ENCODE measurements at places on chromosomes 7 and 10. TPM values are rescaled to one million over a fixed set of nuclear protein-coding genes. Genes with fewer than 3 reads are reported as not detected.

Gene LIPN
- not detected for total RNA-seq

DNA sequence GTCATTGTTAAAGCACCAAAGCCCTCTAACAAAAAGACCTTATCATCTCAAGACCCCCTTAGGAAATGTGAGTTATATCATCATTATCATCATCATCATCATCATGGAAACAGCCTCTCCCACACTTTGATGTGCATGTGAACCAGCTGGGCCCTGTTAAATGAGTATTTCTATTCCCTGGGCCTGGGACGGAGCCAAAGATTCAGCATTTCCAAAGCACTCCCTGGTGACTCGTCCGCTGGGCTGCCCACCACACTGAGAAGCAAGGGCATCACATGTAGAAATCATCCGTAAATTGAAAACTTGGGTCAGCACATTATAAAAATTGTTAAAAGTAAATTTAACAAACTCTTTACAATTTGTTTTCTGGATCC lies 88.6 kb downstream of the PTPRN2 start:
- DNase-seq = no peak
- no peak overlapping the region for H3K27ac ChIP-seq
- H3K36me3 ChIP-seq = no peaks in the 10 kb centered on the region
- H3K4me3 ChIP-seq = no peak overlapping the region
- no peaks in the 10 kb centered on the region for H3K4me1 ChIP-seq

Gene CUX1
- total RNA-seq = 74.5 TPM

GRCh38 chr10:34622945-34623344 lies 192.2 kb downstream of the PARD3 start:
- no peaks in the 10 kb centered on the region for H3K27me3 ChIP-seq
- no peak overlapping the region for H3K27ac ChIP-seq
- no peak for DNase-seq
- H3K4me1 ChIP-seq = peaks cover 14% of the 10 kb centered on the region
- H3K36me3 ChIP-seq = no peaks in the 10 kb centered on the region
- no peak overlapping the region for H3K4me3 ChIP-seq

DNA sequence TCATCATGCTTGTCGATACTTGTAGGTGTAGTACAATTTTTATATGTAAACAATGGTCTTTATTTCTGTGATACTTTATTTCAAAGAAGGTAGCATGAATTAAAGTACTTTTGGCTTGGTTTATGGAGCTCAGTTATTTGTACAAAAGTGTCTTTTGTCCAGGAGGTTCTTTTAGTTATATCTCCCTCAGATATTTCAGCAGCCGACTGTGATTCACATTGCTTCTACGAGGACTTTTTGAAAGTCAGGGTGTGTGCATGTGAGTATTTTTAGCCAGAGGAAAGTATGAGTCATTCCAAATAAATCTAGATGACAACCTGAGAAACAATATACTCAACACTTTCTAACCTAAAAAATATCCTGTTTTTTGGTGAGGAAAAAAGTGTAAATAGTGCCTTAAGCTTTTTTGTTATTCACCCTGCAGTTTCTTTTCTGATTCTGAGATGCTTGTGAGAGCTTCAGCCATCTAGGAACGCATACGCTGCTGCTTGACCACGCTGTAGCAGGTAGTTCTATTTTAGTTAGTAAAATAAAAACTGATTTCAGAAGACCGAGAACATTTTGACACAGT lies 595 bp upstream of the SUN1 start:
- peak overlapping the region; percentile 54 for H3K4me3 ChIP-seq
- no peak for DNase-seq
- peak overlapping the region; percentile 96 for H3K27ac ChIP-seq

Gene HACD1
- total RNA-seq = 38.7 TPM

- peak overlapping the region; percentile 77 for H3K4me3 ChIP-seq
- H3K27me3 ChIP-seq = no peaks in the 10 kb centered on the region
- H3K27ac ChIP-seq = peak overlapping the region; percentile 86
- peaks cover 34% of the 10 kb centered on the region for H3K36me3 ChIP-seq
- no peak for DNase-seq
These were observed 662 bp downstream of the DNAJC2 start for GRCh38 chr7:103343758-103344452.

DNA sequence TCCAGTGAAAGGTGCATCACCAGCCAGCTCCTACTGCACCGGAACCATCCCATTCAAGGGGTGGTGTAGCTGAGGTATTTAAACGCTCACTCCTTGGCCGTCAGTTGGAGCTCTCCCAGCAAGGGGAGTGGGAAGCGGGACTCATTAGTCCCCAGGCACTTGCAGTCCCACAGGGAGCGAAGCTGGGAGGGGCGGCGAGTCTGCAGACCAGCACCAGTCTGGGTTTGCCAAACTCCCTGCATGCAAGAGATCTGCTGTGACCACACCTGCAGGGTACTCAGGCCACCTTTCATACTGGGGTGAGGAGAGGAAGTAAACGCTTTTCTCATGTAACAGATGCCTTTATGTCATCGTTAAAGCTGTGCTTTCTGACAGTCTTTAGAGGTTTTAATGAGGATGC lies 187.9 kb downstream of the PTPRN2 start:
- H3K27ac ChIP-seq = no peak overlapping the region
- no peak overlapping the region for H3K4me3 ChIP-seq
- H3K27me3 ChIP-seq = no peaks in the 10 kb centered on the region
- no peaks in the 10 kb centered on the region for H3K4me1 ChIP-seq

Gene DPYSL4
- total RNA-seq = 0.84 TPM

GRCh38 chr7:111873963-111874690 lies 311.8 kb upstream of the IMMP2L start:
- DNase-seq = no peak
- no peak overlapping the region for H3K4me3 ChIP-seq
- H3K4me1 ChIP-seq = no peaks in the 10 kb centered on the region
- no peak overlapping the region for H3K27ac ChIP-seq
- H3K27me3 ChIP-seq = no peaks in the 10 kb centered on the region

DNA sequence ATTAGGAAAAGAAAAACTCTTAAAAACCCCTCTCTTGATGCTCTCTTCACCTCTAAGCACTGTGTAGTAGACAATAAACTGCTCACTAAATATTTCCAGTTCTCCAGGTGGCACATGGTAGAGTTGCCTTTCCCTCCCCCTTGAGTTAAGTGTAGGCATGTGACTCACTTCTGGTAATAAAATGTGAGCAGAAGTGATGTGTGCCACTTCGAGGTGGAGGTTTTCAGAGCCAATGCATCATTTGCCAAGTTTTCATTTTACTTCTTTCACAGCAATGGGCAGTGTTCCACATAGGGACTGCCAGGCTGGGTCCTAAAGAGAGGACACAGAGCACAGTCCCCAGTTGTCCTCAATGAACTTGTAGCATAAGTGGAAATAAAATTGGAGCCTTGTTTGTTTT lies 131.6 kb upstream of the NPY start:
- H3K36me3 ChIP-seq = no peaks in the 10 kb centered on the region
- H3K27me3 ChIP-seq = no peaks in the 10 kb centered on the region
- no peak overlapping the region for H3K4me3 ChIP-seq
- no peaks in the 10 kb centered on the region for H3K4me1 ChIP-seq
- no peak overlapping the region for H3K27ac ChIP-seq

Gene GJC3
- 0.34 TPM for total RNA-seq

DNA sequence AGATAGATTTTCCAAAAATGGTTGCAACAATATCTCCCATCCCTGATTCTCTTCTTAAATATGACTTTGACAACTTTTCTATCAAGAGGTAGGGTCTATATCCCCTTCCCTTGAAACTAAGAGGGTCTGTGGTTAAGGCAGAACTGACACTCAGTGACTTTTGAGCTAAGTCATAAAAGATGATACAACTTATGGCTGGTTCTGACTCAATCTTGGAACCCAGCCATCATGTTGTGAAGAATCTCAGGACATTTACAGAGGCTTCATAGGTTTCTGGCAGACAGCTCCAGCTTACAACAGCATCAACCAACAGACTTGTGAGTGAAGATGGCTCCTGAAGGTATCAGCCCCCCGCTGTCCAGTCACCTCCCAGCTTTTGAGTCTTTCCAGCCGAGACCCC lies 203.5 kb downstream of the RNLS start:
- no peak overlapping the region for H3K4me3 ChIP-seq
- no peaks in the 10 kb centered on the region for H3K36me3 ChIP-seq
- no peak for DNase-seq
- no peaks in the 10 kb centered on the region for H3K4me1 ChIP-seq

- peak overlapping the region; percentile 80 for H3K27ac ChIP-seq
- H3K27me3 ChIP-seq = no peaks in the 10 kb centered on the region
- no peak for DNase-seq
These were observed 64.0 kb downstream of the CTBP2 start for GRCh38 chr10:125096371-125096770.

- no peak overlapping the region for H3K4me3 ChIP-seq
- DNase-seq = no peak
- H3K27me3 ChIP-seq = no peaks in the 10 kb centered on the region
- no peak overlapping the region for H3K27ac ChIP-seq
- H3K36me3 ChIP-seq = no peaks in the 10 kb centered on the region
- peaks cover 13% of the 10 kb centered on the region for H3K4me1 ChIP-seq
These were observed 6.0 kb downstream of the CREB5 start for GRCh38 chr7:28418311-28418710.

GRCh38 chr7:158052381-158053060 lies 535.1 kb downstream of the PTPRN2 start:
- no peak overlapping the region for H3K4me3 ChIP-seq
- H3K36me3 ChIP-seq = no peaks in the 10 kb centered on the region
- no peaks in the 10 kb centered on the region for H3K27me3 ChIP-seq
- H3K27ac ChIP-seq = no peak overlapping the region
- no peaks in the 10 kb centered on the region for H3K4me1 ChIP-seq

DNA sequence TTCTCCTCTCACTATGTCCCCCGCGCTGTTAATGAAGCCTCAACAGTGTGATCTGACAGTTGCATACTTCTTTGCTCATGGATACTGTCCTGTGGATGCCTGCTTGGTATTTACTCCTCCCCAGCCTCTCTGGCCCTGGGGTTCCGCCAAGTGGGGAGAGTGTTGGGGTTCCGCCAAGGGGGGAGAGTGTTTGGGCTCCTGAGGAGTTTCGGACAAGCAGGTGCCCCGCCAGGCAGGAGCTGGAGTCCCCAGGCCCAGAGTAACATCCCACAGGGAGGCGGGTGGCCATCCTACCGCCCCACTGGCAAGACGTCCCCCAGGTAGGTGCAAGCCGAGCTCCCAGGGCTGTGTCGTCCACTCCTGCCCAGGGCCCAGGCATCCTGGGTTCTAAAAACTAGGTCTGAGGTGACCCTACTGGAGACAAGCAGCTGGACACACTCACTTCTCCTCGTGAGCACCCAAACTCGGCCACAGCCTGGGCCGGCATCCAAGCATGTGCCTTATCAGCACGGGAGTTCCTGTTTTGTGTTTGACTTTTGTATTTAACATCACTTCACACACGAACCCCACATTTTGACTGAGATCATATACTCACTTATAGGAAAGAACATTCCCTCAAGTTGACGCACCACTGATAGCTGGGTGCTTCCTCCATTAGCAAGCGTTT lies 34.2 kb downstream of the CAMK2B start:
- H3K27me3 ChIP-seq = no peaks in the 10 kb centered on the region
- no peaks in the 10 kb centered on the region for H3K36me3 ChIP-seq
- DNase-seq = no peak
- H3K27ac ChIP-seq = peak overlapping the region; percentile 16

- H3K36me3 ChIP-seq = no peaks in the 10 kb centered on the region
- no peaks in the 10 kb centered on the region for H3K27me3 ChIP-seq
- peaks cover 70% of the 10 kb centered on the region for H3K4me1 ChIP-seq
- peak overlapping the region; percentile 10 for H3K27ac ChIP-seq
- no peak overlapping the region for H3K4me3 ChIP-seq
These were observed 57.5 kb downstream of the CAMK2B start for GRCh38 chr7:44267719-44268421.

- no peak overlapping the region for H3K4me3 ChIP-seq
- H3K4me1 ChIP-seq = peaks cover 6% of the 10 kb centered on the region
- no peak for DNase-seq
- no peaks in the 10 kb centered on the region for H3K36me3 ChIP-seq
- H3K27ac ChIP-seq = no peak overlapping the region
These were observed 15.6 kb upstream of the PPIF start for GRCh38 chr10:79331709-79332108.

DNA sequence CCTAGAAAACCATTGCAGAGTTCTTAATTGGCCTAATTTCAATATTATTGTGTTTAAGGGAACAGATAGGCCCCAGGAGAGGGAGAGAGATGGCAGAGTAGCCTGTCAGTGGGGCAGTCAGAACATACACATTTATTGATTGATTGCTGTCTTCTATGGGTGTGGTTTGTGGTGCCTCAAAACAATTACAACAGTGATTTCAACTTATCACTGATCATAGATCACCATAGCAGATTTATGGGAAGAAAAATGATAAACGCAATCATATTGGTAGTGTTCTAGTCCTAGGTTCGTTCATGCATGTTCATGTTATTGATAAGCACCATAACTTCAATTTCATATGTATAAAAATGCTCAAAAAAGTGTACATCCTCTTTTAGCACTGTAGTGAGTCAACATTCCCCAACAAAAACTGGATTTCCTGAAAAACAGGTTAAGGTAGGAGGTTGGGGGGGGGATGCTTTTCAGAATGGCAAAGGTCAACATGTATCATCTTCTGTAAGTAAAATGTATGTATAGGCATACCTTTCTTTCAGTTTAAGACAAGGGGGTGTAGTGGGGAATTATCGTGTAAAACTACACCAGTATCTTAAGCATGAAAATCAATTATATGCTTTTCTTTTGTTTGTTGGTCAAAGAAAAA lies 1.1 kb upstream of the TNKS2 start:
- no peak for DNase-seq
- H3K27me3 ChIP-seq = no peaks in the 10 kb centered on the region

GRCh38 chr10:42783181-42783549 lies 570 bp downstream of the BMS1 start:
- peak overlapping the region; percentile 85 for H3K4me3 ChIP-seq
- no peaks in the 10 kb centered on the region for H3K27me3 ChIP-seq
- peak overlapping the region; percentile 90 for H3K27ac ChIP-seq

Gene SOSTDC1
- total RNA-seq = 0.24 TPM

Gene METTL27
- total RNA-seq = not detected

Measured in psoas muscle (tissue), 8 donors.